ENCODE measurements at places on chromosomes 13 and 19.

- peak; percentile 77 for ATAC-seq
These were observed 4.7 kb downstream of the EPS8L1 start for GRCh38 chr19:55080121-55080967.

DNA sequence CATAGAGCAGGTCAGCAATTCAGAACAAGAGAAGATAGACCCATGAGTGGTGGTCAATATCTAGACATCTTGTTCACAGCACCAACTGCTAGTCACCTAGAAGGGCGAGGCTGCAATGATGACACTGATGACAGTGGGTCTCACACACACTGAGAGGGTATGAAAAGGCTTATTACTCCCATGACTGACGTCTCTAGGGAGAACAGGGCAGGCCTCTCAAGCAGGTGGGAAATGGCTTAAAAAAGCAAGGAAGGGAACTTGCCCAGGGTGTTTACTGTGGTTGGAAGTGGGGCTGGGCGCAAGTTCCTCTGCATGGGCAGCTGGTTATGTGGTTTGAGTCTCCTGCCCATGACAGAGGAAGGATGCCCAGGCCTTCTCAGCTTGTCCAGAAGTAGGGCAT lies 33.8 kb downstream of the ZNF44 start:
- no peak for ATAC-seq

- ATAC-seq, result no peak
These were observed 3.7 kb downstream of the KLF5 start for GRCh38 chr13:73062468-73062867.

DNA sequence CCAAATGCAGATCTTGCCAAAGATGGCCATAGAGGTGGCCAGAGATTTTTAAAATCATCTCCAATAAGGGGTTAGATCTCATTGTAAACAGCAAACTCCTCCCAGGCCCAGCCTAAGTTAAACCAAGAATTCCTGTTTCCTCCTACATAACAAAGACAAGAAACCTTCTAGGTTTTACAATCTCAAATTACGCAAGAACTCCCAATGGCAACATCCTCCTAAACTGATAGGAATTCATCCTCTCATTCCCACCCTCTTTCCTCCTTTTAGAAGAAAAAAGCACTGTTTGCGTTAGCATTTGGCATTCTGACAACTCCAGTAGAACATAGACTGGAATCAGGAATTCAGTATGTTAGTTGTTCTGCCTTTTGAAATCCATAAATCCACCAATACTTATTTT lies 14.6 kb downstream of the PROSER1 start:
- ATAC-seq, result no peak

All from esophagus mucosa (tissue), 1 donor.